ENCODE measurements at places on chromosomes 16 and 17.

- DNase-seq = no peak
Measured at GRCh38 chr16:64295466-64295865, 826.4 kb downstream of the CDH11 start.

GRCh38 chr17:73643001-73643851 lies 1.0 kb downstream of the SDK2 start:
- DNase-seq = no peak

DNA sequence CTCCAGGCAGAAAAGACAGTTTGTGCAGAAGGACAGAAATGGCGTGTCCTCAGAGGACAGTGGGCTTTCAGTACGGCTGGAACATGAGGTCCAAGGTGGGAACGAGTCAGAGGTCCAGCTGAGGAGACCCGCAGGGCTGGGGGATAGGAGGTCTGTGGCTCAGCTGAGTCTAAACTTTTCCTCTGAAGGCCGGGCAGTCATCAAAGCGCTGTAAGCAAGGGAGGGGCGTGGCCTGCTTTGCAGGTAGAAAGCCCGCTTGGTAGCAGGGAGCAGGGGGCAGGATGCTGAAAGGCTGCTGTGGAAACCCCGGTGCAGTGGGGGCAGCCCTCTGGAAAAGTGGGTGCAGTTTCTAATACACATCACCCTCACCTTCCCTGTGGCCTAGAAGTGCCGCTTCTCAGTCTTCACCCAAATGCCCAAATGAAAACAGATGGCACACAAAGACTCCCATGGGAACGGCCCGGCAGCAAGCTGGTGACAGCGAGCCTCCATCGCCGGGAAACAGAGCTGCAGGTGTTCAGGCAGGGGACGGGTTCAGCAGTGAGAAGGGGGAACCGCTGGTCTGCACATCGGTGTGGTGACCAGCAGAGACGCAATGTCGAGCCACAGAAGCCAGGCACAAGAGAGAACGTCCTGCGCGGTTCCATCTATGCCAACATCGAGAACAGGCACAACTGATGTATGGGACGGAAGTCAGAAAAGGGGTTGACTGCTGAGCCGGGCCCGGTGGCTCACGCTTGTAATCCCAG lies 12.2 kb upstream of the OSGIN1 start:
- DNase-seq = no peak

DNA sequence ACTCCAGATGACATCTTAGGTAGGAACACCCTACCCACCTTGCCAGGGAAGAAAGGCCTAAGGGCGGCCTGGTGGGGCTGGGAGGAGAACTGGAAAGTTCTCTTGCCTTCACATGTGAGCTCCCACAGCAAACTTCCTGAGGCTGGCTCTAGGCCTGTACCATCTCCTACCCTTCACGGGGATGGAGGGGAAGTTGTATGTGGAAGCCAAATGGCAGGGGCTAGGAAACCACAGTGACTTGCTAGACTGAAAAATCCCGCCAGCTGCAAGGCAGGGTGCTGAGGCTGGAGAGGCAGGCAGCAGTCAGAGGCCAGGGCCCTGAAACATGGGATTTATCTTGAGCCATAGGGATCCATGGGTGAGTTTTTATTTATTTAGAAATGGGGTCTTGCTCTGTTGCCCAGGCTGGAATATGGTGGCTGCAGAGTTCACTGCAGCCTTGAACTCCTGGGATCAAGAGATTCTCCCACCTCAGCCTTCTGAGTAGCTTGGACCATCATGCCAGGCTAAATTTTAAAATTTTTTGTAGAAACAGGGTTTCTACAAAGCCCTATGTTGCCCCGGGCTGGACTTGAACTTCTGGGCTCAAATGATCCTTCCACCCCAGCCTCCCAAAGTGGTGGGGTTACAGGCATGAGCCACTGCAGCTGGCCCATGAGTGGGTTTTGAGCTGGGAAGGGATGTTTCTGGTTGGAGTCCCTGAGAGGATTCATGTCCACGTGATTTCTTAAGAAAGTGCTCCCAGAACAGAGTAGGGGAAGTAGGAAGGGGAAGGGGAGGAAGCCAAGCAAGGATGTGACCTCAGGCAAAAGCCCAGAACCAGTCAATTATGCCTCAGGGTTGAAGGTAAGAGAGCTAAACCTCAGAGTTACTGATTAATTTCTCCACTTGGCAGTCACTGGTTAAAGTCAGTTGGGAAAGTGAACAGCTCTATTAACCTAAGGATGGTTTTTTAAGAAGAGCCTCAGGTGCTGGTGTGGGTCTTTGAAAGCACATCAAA lies 4.0 kb upstream of the KAT8 start:
- DNase-seq = no peak

DNA sequence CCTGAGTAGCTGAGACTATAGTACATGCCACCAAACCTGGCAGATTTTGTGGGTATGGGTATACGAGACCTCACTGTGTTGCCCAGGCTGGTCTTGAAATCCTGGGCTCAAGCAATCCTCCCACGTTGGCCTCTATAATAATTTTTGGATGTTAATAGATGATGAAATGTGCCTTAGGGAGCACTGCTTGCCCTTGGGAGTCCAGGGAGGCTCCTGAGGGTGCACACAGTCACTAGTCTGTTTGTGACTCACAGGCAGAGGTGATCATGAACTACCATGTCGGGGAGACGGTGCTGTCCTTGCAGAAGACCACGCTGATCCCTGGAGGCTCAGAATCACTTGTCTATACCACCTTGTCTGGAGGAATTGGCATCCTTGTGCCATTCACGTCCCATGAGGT lies 46.1 kb downstream of the SF3B3 start:
- DNase-seq = no peak

- no peak for DNase-seq
Measured at GRCh38 chr17:10683853-10684252, 13.5 kb downstream of the SCO1 start.

GRCh38 chr16:84226026-84226425 lies 13.8 kb downstream of the KCNG4 start:
- DNase-seq = no peak

- no peak for DNase-seq
Measured at GRCh38 chr17:2383628-2384167, 17.2 kb downstream of the MNT start.

GRCh38 chr17:29070781-29071180 lies 27.8 kb downstream of the PIPOX start:
- DNase-seq = no peak

GRCh38 chr16:16101585-16101984 lies 121.7 kb downstream of the ABCC6 start:
- no peak for DNase-seq

DNA sequence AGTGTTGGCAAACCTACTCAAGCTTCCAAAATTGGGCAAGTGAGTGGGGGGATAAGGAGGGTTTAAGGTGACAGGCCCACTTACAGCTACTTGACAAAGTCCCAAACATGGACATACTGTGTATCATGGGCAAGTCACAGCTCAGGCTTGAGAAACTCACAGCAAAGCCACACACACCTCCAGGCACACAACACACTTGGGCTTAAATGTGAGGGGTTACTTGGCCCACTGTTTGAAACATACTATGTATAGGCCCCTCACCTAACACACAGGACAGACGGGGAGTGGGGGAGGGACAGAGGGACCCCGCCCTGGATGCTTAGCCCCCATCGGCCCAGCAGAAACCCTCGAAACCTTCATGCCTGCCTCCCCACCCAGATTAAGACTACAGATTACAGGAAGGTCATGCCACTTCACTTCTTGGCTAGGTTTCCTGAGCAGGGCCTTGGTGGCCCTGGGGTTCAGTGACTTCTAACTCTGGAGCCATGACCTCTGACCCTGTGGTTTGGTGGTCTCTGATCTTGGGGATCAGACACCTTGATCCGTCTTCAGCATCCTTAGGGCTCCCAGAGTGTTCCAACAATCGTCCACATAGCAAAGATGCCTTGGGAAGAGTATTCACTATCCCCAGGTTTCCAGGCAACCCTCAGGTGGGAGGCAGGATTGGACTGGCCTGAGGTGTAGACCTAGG lies 2.3 kb upstream of the SAMD14 start:
- DNase-seq = no peak

GRCh38 chr16:15993128-15993527 lies 43.7 kb downstream of the ABCC1 start:
- no peak for DNase-seq

- no peak for DNase-seq
Measured at GRCh38 chr16:64459402-64459801, 662.5 kb downstream of the CDH11 start.

DNA sequence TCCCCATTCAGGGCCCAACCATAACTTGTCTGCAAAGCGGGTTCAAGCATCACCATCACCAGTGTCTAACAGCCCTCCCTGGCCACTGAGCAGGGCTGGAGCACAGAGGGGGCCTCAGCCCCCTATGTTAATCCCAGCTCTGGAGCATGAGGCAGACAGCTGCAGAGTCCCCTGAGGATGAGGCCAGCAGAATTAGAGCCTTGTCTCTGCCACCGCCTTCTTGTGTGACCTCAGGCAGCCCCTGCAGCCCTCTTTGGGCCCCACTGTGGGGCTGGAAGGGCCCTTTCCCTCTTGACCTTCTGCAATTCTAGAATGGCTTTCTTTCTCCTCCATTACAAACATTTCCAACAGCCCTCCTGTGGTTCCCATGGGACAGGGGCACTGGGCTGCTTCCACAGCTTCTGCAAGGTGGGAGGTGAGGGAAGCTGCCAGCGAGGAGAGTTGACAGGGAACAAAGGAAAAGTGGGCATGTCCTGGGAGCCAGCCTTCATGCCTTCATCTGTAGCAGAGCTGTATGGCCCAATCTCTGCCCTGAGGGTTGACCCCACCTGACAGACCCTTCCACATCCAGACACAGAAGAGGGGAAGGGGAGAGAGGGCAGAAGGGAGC lies 65.7 kb downstream of the TMEM132E start:
- no peak for DNase-seq

DNA sequence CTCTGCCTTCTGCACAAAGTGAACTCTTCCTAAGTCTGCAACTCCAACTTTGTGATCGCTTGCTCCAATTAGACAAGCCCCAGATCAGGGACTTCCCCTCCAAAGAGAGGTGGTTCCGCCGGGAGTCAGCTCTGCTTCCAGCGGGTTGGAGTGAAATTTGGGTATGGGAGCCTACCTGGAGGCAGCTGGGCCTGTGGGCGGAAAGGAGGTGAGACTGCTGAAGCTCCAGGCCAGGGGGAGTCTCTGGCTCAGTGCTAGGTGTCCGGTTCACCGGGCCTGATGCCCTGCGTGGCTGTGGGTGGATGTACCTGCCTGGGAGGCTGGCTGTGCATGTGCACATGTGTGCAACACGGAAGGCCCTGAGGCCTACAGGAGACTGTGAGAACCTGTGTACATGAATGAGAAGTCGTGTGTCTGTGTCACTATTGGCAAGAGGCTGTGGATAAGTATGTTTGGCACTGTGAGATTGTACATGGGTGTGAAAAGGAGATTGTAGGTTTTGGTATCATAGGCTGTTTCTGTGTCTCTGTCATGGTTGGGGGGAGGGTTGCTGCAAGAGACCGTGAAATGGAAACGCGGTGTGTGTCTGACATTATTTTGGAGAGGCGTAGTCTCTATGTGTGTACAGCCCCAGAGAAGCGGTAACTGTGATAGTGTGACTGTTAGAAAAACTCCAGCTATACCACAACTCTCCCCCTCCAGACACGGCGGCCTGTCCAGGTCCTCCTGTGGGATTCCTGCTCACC lies 4.2 kb downstream of the LHX1 start:
- DNase-seq = no peak

DNA sequence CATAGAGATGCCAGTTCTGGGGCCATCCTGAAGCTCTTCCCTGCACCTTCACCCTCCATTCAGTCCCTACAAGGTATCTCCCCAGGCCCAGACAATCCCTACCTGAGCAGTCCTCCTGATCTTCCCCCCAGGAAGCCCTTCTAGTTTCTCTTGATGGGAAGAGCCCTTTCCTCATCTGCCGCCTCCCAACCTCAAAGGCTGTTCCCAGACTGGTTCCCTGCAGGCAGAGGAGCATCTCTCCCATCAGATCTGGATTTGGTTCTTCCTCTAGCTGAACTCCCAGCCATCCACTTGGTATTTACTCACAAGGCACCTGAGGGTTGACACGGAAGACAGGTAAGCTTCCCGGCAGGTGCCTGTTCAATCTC lies 24.6 kb upstream of the PHB1 start:
- DNase-seq = no peak

- DNase-seq = no peak
Measured at GRCh38 chr17:75838410-75838809, 5.8 kb downstream of the UNC13D start.

GRCh38 chr16:77788181-77789084 lies at the start of gene VAT1L:
Gene VAT1L, plus strand, starts transcription at chr16:77788564. Its CDS starts 119 bp downstream, at chr16:77788683.
- no peak for DNase-seq

- DNase-seq = no peak
Measured at GRCh38 chr17:9195411-9195810, 174.1 kb downstream of the NTN1 start.

DNA sequence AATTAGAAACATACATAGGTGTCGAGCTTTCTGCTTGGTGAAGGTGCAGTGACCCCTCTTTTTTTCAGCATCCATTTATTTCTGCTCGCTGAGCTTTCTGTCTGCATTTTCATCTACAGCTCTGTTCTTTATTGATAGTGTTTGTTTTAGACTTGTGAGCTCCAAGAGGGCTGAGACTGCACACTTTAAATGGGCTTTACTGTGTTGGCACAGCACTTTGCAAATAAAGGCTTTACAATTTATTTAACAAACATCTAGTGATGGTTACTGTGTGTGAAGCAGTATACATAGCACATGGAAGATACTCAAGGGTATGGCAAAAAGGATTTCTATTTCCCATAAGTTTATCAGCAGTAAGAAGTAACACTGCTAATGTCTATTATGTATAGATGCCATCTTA lies 563.7 kb upstream of the HSBP1 start:
- no peak for DNase-seq
